ENCODE measurements at places on chromosomes 7 and 10.

DNA sequence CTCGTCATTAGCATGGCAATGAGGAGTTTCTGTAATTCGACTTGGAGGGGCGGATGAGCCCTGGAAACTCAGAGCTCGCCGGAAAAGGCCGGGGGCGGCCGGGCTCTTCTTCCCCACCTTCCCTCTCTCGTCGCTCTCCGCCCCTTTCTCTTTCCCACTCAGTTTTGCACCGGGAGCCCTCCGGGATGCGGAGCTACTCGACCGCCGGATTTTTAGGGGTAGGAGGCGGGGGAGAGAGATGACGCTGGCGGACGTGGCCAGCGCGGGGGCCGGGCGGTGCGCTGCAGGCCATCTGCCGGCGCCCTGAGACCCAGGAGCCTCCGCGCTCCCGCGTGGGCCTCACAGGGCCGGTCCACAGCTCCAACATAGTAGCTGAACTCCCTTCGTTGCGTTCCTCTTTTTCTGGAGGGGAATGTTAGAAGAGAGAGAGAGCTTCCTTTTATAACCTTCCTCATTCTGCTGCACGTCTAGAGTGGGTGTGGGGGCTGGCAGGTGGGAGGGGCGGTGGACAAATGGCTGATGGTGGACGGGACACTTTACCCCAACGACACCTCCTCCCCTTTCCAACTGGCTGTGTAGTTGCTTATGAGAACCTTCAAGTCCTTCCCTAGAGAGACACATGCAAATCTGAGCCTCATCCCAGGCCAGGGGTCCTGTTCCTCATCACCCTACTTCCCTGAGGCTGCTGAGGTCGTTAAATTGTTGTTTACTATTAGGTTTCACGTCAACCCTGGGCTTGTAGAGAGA lies 1.1 kb upstream of the HOXA1 start:
- no peak for DNase-seq

- DNase-seq, result peak; percentile 65
Observed at GRCh38 chr7:112898432-112899290, 108.5 kb upstream of the TMEM168 start.

GRCh38 chr7:147824671-147825070 lies 765.9 kb upstream of the C7orf33 start:
- DNase-seq, result no peak

DNA sequence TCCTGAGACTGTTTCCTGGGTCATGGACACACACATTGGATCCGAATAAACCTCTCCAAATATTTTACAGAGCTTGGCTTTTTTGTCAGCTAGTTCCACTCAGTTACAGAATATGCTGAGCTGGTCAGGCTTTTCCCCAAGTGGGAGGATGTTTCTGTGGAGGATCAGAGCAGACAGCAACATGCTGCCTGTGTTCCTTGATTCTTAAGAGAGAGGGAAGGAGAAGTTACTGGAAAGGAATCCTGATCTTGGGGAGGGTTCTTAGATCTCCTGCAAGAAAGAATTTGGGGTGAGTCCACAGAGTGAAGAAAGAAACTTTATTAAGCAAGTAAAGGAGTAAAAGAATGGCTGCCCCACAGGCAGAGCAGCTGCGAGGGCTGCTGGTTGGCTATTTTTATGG lies 76.8 kb upstream of the RPA3 start:
- no peak for DNase-seq

- no peak for DNase-seq
Observed at GRCh38 chr7:31688372-31688771, 1.4 kb downstream of the PPP1R17 start.

DNA sequence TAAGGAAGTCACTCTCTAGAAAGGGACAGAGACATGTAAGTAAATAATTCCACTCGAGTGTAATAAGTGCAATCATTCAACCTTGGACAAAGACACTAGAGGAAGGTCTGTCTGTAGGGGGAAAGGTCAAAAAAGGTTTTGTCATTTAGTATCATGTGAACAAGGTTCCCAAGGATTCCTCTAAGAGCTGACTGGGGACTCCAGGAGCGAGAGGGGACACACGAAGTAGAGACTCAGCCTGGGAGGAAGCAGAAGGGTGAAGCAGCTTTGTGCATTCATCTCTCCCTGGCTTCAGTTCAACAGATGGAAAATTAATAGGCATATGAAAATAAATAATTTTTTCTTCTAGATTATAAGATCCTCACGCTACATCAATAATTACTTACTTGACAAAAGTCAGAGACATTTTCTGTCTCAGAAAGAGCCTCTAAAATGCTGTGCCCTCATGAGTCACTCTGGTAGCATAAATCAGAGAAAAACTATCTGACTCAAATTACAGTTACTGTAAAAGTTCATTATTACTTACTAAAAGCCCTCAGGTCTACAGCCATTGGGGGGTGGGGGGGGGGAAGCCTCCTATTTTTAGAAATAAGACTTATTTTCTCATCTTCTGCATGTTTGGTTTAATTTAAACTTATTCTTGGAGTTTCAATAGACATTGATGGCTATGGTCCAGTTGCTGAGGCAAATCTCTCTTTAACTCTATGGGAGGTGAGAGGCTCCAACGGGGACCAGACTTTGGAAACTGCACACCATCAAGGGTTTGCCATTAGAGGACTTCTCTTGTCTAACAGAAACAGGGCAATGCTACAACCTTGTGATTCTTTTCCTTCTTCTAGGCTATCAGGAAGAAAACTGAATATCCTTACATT lies 275.1 kb upstream of the KLF14 start:
- DNase-seq, result no peak

- no peak for DNase-seq
Observed at GRCh38 chr10:95314192-95314918, 23.6 kb upstream of the PDLIM1 start.

DNA sequence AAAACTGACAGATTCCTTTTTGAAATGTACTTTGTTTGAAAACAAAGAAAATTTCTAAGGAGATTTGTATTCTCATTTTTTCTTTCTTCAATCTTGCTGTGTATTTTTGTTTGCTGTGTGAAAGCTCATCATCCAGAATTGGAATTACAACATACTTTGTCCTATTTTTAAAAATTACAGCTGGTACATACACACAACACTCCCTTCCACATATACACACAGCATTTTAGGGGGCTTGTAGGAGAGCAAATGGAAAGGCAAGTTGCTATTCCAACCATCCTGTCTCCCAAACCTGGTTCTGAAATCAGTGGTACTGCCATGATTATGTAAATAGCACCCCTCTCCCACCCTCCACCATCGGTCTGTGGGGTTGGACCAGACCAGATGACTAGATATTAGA lies 101.1 kb upstream of the SAMD8 start:
- DNase-seq, result no peak

All from HFF-Myc (cell line).